Heart right ventricle (tissue), 16 donors: ENCODE measurements at places on chromosomes 3 and 15. TPM values are rescaled to one million over a fixed set of nuclear protein-coding genes. Genes with fewer than 3 reads are reported as not detected.

Gene GRAMD1C
- total RNA-seq: 1.2 TPM

Gene MORC1
- total RNA-seq: not detected

Gene RASA2
- 4.7 TPM for total RNA-seq

Gene TMCO5A
- not detected for total RNA-seq

Gene GOLGA6L4
- 1.8 TPM for total RNA-seq

GRCh38 chr3:61665987-61666386, 104.6 kb downstream of the PTPRG start:
- no peak for DNase-seq

DNA sequence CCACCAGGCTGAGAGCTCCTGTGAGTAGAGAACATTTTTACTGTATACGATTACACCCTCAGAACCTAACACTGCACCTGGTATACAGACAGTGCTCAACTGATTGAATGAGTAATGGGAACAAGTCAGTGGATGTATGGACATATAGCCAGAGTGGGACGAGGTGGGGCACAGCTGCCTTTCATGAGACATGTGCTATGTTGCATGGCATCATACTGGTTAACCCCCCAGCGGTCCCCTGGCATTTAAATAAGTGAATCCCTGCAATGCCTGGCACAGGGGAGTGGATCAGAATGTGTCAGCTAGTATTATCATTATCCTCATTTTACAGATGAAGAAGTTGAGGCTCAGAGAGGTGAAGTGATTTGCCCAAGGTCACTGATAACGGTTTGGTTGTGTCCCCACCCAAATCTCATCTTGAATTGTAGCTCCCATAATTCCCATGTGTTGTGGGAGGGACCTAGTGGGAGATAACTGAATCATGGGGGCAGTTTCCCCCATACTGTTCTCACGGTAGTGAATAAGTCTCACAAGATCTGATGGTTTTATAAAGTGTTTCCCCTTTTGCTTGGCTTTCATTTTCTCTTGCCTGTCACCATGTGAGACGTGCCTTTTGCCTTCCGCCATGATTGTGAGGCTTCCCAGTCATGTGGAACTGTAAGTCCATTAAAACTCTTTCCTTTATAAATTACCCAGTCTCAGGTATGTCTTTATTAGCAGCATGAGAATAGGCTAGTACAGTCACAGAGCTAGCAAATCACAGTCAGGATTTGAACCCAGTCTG, 56.0 kb upstream of the ATP2B2 start:
- DNase-seq: no peak

- DNase-seq: no peak
These were observed 23.1 kb downstream of the CDCP1 start for GRCh38 chr3:45123030-45123429.

DNA sequence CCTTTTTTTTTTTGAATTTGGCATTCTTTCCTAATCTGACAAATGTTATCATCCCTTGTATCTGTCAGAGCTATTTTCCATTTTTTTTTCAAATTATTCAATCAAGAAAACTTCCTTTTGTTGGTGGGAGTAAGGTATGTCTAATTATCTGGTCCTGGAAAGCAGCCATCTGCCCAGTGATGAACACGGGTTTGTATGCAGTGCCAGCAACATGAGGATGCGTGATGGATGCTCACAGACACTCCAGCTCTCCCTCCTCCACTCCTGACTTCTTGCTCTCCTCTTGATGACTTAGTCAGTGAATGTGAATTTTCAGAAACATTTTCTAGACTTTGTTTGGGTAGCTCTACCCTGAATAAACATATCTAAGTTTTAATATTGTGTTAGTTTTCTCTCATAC, 79.2 kb downstream of the IL1RAP start:
- DNase-seq: no peak

DNA sequence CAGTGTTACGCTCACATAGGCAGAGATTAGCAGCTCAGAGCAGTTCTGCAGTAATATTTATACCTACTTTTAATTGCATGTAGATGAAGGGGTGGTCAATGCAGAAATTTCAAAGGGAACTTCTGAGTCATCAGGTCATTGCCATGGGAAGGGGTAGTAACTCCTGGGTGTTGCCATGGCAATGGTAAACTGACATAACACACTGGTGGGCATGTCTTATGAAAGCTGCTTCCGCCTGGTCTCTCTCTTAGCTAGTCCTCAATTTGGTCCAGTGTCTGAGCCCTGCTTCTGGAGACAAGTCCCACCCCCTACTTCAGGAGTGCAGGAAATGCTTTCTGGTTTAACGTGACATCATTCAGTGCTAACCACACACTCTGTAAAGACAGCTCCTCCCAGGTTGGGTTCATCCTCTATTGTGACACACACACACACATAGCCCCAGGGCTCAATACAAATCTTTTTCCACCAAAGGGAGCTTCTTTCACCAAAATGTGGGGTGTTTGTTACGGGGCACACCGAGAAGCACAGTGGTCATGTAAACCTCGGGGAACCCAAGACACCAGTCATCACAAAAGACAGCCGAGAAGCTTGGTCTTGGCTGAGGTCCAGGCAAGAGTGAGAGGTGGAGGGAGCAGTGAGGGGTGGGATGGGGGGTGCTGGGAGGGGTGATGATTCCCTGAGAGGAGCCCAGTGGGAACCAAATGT, 74.5 kb downstream of the TLE3 start:
- no peak for DNase-seq

GRCh38 chr3:122893282-122893681, 98.4 kb downstream of the SLC49A4 start:
- no peak for DNase-seq

- DNase-seq: no peak
These were observed 384.2 kb upstream of the PROK2 start for GRCh38 chr3:72169120-72169519.

DNA sequence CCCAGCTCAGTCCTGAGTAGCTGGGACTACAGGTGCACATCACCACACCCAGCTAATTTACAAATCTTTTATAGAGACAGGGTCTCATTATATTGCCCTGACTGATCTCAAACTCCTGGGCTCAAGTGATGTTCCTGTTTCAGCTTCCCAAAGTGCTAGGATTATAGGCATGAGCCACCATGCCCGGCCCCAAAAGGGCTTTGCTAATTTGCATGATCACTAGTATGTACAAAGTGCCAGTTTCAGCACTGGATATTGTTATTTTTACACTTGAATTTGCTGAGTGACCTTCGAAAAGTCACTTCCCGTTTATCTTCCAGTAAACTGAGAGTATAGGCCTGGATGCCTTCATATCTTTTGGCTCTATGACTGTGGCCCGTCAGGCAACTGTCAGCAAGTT, 12.2 kb downstream of the CLN6 start:
- no peak for DNase-seq

DNA sequence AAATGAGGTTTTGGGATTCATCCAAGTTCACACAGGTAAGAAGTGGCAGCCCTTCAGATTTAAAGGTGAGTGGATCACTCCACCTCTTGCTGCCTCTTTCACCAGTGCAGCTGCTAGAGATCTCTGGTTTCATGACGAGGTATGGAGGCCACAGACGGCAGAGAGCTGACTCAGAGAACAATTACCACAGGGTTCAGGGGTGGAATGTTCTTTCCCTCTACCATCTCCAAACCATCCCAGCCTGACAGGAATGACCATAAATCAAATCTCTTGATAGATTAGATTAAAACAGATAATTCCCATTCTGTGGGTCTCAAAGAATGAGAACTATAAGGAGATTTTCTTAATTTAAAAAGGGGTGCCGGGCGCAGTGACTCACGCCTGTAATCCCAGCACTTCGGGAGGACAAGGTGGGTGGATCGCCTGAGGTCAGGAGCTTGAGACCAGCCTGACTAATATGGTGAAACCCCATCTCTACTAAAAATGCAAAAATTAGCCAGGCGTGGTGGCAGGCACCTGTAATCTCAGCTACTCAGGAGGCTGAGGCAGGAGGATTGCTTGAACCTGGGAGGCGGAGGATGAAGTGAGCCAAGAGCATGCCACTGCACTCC, 174.2 kb upstream of the ATP11B start:
- no peak for DNase-seq

DNA sequence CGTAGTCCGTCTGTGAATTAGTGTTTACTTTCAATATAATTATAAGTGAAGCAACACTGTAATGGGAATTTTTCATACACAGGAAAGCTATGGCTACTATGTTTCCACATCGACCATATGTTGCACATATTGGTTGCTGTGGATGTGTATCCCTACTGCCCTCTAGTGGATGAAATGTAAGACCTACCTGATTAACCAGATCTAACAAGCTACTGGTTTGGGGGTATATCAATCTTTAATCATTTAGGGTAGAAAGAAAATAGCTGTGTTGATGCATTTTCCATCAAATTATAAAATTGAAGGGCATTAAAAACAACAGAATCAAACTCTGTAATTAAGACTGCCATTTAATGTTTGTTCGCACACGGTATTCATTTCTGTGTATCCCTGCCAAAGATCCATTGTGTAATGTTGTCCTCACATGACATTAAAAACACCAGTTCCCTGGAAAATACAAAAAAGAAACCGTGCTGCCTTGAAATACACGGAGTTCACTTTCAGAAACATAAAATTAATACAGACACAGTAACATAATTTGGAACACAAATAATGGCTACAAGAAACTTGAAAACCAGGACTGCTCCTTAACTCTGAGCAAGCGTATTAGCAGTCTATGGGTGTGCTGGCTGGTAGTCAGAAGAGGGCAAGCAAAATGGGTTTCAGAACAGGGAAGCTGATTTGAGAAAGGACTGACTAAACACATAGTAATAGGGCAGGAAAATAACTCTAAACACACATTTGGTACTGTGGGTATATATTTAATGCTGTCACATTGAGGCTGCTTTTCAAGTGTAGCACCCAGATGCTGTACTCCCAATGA, 125.1 kb downstream of the TIGIT start:
- no peak for DNase-seq

GRCh38 chr3:129424185-129424841, 4.1 kb downstream of the EFCAB12 start:
- no peak for DNase-seq

GRCh38 chr3:47899495-47900108, 96.7 kb downstream of the DHX30 start:
- no peak for DNase-seq

GRCh38 chr15:79310612-79310984, 314 bp upstream of the TMED3 start:
- no peak for DNase-seq

GRCh38 chr3:78879295-78879860, 888.4 kb downstream of the ROBO1 start:
- DNase-seq: no peak

DNA sequence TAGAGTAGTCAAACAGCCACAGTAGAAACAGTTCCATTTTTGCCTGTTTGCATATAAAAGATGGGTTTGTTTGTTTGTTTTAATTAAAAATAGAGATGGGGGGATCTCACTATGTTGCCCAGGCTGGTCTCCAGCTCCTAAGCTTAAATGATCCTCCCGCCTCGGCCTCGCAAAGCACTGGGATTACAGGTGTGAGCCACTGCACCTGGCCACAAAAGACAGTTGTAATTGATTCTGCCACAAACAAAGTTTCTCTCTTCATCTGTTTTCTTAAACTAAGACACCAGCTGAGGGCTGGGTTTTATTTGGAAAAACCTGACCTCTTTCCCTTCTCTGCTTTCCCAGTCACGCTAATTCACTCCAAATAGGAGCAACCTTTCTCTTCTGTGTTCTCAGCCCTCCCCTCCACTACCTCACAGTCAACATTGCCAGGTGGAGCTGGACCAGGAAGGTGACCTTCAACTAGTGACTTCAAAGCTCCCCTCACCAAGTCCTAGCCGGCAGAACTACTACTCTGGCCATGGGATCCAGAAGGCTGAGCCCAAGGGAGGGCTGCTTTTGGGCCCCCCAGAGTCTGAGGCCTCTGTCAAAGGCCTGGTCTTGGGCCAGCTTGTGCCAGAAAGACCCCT, 1.5 kb upstream of the IDH2 start:
- no peak for DNase-seq

GRCh38 chr15:66452420-66452819, 45.1 kb downstream of the SNAPC5 start:
- no peak for DNase-seq

DNA sequence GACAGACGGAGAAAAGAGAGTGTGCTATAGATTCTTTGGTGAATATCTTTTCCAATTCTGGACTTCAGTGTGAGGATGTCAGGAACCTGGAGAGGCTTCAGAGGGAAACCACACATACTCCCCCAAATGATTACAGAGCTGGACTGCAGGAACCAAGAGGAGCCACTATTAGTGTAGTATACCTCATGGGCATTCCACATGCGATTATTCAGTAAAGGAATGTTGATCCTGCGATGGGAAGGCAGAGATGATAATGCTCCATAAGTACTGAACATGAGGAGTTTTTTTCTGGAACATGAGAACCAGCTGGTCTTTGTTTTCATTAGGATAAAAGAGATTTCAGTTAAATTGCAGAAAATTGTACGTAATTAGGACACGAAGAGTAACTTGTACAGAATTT, 18.7 kb downstream of the STARD9 start:
- no peak for DNase-seq
